Forelimb muscle (tissue), 1 donor: ENCODE measurements at places on chromosomes 7 and 10. TPM values are rescaled to one million over a fixed set of nuclear protein-coding genes. Genes with fewer than 3 reads are reported as not detected.

- no peak for DNase-seq
Observed at GRCh38 chr7:70681469-70682350, 450.2 kb upstream of the GALNT17 start.

The TEX47 gene
- not detected for polyA plus RNA-seq

DNA sequence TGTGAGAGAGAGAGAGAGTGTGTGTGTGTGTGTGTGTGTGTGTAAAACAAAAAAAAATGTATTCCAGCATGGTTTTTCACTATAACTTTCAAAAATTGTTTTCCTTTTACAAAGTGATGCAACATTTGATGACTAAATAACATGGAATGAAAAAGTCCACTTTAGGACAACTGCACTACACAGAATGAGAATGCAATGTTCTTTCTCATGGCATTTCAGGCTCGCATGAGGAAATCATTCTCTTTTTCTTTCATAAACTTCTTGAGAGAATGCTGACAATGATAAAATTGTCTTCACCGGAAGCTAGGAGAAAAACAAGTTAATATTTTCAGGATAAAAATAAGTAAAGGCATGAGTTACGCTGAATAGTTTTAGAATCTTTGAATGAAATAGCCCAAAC, 53.7 kb downstream of the SLC16A12 start:
- DNase-seq = no peak

The MPP7 gene
- 3.6 TPM for polyA plus RNA-seq

GRCh38 chr10:133241501-133242205, 4.0 kb downstream of the VENTX start:
- DNase-seq = no peak

DNA sequence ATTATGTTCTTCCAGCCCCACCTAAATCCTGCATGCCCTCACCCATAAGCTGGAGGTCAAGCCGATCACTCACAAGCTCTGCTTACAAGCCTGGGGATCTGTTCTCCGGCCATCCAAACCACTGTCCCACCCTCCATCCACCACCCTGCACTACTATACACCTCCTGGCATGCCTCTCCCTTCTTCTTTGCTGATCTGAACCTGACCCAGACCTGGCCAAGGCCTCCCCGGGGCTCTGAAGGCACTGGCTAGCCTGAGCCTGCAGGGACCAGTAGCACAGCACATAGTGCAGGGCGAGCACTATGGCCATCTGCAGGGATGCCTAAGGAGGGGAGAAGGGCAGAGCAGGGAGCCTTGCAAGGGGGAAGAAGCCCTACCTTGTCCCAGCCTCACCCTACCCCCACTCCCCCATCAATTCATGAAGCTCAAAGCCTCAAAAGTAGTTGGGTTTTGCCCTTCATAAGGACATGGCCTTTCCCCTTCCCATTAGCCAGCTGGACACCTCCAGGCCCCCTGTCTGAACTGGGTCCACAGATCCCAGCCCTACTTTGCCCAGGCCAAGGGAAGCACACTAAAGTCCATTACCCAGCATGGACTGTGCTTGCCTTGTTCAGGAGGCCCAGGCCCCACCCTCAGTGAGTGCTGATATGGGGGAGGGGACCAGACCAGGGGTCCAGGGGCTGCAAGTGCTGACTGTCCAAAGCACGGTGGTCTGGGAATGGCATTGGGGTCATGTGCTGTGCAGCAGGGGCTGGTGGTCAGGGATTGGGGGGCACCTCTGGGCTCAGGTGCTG, 29.6 kb downstream of the CHAT start:
- no peak for DNase-seq

The PNLIPRP3 gene
- polyA plus RNA-seq = not detected

DNA sequence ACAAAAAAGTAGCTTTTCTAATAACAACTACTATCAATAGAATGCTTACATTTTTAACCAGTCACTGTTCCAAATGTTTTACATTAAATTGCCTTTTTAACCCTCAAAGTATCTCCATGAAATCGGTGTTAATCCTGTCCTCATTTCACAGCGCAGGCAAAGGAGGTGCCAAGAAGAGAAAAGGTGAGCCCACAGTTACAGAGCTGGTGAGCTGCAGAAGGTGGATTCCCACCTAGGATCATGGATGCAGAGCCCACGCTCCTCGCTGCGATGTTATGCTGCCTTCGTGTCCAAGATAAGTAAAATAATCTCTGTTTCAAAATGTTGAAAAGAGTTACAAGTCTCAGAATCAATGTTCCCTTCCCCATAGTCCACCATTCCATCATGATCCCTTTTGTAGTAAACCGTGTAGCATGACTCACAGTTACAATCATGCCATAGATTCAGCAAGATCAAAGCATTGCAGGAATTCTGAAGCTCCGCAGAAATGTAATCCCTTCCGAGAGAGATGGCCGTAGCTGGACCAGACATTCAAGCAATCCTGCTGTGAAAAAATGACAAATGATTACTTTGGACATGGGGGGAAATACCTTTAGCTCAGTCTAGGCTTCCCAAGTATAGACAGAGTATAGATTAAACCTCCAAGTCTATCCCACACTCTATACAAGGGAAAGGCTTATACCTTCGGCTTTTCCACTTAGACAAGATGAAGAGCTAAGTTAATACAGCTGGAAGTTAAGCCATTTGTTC, 394.7 kb upstream of the AKR1E2 start:
- DNase-seq = no peak

DNA sequence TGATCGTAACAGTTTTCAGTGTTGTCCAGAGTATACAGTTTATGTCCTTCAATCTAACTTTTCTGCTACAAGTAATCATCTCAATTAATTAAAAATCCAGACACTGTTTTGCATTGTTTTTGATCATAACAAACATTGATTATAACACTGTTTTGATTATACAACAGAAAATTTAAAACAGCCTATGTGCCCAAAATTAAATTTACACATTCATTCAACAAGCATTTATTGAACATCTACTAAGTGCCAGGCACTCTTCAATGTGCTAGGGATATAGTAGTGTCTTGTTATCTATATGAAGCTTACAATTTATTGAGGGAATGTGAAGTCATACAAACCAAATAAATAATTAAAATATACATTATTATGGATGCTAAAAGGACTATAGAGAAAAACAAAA, 10.6 kb downstream of the ELAPOR2 start:
- DNase-seq = no peak

The PAX4 gene
- polyA plus RNA-seq = not detected

DNA sequence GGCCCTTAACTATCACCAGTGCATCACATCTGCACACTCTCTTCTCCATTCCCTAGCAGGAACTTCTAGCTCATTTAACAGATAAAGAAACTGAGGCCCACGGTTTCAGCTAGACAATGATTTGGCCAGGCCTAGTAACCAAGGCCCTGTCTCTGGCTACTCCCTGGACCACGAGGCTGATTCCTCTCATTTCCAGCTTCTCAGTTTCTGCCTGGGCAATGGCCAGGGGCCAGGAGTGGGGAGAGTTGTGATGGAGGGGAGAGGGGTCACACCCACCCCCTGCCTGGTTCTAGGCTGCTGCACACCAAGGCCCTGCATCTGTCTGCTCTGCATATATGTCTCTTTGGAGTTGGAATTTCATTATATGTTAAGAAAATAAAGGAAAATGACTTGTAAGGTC, 13.5 kb downstream of the AQP1 start:
- no peak for DNase-seq

DNA sequence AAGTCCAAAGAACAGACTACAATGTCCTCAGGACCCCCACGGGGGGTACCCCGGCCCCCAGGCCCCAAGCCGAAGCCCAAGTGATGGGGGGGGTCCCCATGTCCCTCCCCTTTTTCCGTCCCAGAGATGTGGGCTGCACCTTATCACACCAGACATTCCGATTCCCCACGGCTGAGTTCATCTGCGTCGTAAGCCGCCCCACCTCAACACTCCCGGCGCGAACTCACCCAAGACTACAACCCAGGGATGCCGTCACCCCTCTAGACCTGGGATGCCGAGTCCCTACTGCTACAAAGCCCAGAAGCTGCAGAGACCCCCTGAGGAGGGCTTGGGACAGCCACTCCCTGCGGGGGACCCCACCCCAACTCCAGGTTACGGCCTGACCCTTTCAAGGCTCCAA, 14.5 kb downstream of the PDGFA start:
- no peak for DNase-seq

GRCh38 chr7:63030061-63030460, 968.6 kb upstream of the ZNF722 start:
- no peak for DNase-seq

- DNase-seq = no peak
Observed at GRCh38 chr7:40777730-40778312, 643.0 kb downstream of the SUGCT start.

The DKK1 gene
- 0.53 TPM for polyA plus RNA-seq

DNA sequence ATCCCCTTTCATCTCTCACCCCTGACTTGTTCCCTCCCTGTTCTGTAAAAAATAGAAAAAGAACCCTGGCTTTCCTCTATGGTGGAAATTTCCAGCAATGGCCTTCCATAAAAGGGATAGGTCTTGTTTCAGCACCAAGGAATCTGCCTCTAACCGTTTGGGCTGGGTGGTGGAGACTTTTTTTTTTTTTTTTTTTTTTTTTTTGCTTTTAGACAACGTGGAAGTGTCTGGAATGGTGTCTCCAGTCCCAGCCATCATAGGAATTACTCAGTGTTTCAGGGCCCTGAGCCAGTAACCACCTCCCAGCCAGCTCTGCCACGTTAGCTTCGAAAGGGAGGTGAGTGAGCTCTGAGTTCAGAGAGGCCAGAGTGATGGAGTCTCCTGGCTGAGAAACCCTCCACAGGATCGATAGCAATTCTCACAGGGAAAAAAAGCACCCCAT, 97.3 kb upstream of the COL1A2 start:
- DNase-seq = peak; percentile 64

GRCh38 chr7:33706771-33707200, 198.6 kb upstream of the BMPER start:
- DNase-seq = no peak

DNA sequence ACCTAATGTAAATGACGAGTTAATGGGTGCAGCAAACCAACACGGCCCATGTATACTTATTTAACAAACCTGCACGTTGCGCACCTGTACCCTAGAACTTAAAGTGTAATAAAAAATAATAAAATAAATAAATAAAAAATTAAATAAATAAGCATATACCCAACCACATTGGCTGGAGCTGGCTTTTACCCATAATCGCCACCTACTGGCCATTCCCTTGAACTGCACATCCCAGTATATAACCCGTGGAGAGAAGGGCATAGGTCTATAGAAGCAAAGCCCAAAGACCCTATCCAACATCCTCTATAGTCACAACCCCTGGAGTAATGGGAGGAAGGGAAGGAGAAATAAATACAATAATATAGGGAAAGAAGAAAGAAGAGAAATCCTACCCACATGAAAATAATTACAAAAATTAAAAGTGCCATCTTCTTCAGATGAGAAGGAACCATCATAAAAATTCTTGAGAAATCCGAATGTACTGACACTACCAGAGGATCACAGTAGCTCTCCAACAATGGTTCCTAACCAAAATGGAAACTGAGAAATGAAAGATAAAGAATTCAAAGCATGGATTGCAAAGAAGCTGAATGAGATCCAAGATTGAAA, 65.6 kb downstream of the TWIST1 start:
- no peak for DNase-seq

The CLDN4 gene
- 0.49 TPM for polyA plus RNA-seq

The PRSS37 gene
- not detected for polyA plus RNA-seq

GRCh38 chr10:69056536-69057260, 31.2 kb upstream of the SRGN start:
- no peak for DNase-seq

DNA sequence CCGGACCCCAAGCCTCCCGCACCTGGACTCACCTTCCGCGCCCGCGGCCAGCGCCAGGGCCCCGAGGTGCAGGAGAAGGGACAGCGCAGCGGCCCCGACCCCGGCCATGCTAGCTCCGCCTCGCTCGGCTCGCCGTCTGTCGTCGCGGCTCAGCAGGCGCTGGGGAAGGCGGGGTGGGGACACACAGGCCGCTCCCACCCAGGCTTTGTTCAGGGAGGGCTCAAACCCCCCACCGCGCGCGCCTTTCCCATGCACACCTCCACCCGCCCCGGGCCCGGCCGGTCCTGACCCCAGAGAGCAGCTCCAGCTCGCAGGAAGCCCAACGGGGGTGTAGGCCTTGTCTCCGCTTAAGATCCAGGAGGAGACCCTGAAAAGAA, at the start of gene KCP:
TSS of gene KCP (minus strand) at position 141 of the 377 bp plus-strand sequence. CDS start at position 108, 33 bp downstream.
- no peak for DNase-seq

The GNGT1 gene
- not detected for polyA plus RNA-seq

GRCh38 chr7:21338728-21339164, 89.1 kb upstream of the SP4 start:
- DNase-seq = no peak

DNA sequence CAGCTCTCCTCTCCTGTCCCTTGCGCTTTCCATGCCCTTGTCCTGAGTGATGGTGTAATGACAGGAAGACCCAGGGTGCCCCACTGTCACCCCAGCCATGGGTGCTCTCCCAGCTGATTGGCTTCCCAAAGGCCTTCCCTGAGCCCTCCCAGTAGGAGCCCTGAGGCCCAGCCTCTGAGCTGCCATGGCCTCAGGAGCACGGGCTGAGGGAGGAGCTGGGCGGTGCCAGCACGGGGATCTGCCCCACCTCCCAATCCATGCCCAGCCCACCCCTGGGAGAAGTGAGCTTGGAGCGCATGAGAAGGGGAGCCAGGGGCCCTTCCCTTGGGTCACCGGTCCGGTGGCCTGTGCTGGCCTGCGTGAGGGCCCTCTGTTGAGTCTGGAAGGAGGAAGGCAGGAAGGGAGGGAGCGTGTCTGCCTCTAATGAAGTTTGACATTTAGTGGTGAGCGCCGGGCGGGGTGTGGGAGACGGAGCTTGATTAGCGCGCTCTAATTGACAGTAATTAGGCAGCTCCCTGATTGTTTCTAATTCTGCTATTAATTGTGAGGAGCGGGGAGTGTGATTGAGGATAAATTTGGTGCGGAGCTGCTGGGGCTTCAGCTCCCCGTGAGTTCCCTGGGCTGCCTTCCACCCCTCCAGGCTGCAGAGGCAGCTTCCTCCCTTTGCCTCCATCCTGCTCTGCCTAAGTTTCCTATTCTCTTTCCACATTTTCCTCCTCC, 28.3 kb downstream of the GBX1 start:
- no peak for DNase-seq

GRCh38 chr10:104796823-104797222, 155.7 kb downstream of the SORCS3 start:
- DNase-seq = no peak

DNA sequence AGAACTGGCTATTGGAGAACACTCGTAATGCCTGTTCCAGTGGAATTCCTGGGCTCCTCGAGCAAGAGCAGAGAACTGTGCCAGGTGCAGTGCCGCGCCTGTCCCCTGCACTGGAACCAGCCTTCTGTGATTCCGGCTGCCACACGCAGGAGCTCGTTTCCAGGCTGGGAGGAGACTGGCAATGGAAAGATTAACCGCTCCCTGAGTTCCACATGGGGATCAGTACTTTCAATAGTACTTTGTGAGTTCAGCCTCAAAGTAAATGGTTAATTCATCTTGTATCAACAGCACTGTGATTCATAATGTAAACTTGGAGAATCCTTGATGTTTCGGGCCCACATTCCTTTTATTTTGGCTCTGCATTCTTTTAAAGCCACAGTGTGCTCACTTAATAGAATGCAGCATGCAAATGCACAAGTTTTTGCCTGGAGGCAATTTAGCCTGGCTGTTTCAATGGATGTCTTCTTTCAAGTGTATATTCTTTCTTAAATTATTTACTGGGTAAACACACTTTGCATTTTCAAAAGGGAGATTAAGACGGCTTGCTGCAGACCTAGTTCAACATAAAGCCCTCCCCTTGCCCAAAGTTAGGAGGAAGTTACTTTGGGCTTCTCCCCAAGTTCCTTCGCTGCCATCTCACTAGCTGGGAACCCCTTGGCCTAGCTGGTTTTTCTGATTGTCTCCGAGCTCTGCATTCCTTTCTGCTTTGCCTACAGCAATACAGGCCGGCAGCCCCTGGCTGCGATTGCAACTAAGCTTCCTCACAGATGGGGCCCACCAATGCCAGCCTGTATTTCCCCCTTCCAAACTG, 138.1 kb upstream of the TCF7L2 start:
- peak; percentile 68 for DNase-seq

GRCh38 chr10:61049386-61049785, 105.4 kb upstream of the RHOBTB1 start:
- no peak for DNase-seq
